ENCODE measurements at places on chromosomes 6 and 20. TPM values are rescaled to one million over a fixed set of nuclear protein-coding genes. Genes with fewer than 3 reads are reported as not detected.

Gene REM1
- total RNA-seq, result 2.4 TPM

GRCh38 chr6:157075549-157076450 lies 247.5 kb downstream of the TMEM242 start:
- no peak for DNase-seq

DNA sequence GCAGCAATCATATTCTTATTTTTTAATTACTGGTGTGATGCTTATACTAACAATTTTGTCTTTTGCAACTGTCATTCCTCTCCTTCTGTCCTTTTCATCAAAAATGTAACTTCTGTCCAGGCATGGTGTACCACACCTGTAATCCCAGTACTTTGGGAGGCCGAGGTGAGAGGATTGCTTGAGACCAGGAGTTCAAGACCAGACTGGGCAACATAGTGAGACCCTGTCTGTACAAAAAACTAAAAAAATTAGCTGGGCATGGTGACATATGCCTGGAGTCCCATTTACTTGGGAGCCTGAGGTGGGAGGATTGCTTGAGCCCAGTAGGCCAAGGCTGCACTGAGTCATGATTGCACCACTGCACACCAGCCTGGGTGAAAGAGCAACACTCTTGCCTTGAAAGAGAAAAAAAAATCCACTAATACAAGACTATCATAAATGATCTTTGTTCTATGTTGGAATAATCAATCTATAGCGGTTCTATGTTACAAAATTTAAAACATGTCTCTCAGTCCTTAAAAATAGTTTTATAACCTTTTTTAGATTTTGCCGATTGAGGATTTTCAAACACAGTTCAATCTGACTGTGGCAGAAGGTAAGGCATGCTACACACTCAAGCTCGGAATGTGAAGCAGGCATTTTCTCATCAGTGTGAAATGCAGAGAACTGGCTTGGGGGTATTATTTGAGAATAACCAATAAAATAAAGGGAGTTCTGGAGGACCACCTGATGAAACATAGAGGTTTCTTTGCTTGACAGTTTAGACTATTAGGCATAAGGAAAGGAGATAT lies 70.4 kb downstream of the ENPP1 start:
- no peak for DNase-seq

DNA sequence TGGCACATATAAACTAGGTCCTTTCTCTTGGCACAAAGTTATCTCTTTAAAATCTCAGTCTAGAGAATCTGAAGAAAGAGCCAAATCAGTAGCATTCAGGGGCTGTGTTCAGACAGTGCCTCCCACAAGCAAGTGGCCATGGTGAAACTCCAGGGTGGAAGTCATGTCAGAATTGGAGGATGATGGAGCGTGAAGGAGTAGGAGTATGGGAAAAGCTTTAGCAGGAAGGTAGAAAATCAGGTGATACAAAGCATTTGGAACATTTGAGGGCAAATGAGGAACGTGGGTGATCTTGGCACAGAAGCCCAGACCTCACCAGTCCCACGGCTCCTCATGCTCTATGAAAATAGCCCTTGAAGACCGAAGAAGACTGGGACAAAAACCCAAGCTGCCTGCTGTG lies 2.8 kb upstream of the HLA-DQB1 start:
- no peak for DNase-seq

DNA sequence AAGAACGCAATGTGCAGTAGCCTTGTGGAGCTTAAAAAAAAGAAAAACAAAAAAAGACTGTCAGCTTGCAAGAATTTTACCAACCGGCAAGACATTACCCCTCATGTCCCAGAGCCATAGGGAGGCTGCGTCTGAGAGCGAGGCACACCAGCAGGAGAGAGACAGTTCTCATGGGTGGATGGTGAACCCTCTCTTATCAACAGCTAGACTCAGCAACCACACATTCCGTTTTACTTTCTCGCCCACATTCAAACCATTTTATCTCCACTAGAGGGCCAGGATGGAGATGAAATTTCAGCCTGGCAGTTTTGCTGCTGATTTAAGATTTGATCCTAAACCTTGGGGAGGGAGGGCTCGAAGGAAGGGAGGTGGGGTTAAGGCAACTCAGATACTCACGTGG lies 247.0 kb downstream of the ATXN1 start:
- no peak for DNase-seq

DNA sequence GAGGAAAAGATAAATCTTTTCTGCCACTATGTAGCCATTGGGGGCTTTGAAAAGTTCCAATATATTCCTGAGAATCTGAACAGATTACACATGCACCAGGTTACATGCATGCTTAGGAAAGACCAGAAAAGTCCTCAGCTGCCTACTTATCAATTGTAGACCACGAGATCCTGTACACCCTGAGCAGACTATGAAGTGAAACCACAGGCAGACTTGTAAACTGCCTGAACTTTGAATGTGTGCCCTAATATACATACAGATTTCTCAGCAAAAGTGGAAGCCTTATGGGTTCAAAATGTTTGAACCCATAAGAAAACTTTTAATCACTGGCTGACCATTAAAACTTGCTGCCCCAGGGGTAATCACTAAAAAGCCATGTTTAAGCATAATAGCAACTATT lies 273.5 kb upstream of the RUNX2 start:
- DNase-seq, result no peak

DNA sequence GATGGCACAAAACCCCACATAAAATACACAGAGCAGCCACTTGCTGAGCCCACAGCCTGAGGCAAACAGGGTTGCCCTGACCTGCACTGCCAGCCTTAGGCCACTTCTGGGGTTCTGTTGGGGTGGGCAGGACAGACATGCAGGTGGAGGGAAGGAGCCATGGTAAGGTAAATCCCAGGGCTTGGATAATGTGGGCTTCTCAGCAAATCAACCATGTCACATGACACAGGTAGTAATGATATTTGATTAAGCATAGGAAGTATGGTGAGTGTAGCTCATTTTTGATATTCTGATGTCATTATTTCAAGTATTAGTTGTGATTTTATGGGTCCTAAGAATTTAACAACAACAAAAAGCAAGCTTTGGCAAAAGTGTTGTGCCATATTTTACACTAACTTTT lies 124.6 kb downstream of the FOXA2 start:
- DNase-seq, result no peak

All from Right ventricle myocardium inferior (tissue), 1 donor.